Ecto neural progenitor cell (in vitro differentiated cells): ENCODE measurements at places on chromosomes 12 and 14.

DNA sequence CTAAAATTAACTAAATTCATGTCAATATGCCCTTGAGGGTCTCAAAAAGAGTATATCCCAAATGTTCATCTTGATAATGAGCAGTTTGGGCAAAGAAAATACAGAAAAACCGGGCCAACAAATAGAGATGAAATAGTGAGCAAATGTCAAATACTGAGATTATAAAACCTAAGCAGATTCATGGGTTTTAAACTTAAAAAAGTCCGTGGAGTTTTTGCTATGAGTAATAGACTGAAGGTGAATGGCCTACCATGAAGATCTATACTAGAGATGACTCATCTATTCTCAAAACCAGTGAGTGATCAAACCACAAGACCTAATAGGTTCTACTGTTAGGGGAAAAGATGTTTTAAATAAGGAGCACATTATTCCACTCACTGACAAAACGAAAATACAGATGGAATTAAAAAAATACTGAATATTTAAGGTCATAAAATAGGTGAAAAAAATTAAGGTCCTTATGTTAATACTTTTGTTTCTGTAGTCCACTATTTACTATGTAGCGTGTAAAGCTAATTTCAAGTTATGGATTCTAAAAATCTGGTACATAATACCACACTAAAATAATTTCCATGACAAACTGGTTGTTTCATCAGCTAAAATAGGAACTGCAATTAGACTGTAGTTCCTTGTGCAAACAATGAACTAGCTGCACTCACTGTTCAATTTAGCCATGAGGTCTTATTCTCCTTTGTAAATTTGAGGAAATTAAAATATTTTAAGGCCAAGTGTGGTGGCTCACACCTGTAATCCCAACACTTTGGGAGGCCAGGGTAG lies 5.0 kb downstream of the HNRNPC start:
- no peak for DNase-seq

- DNase-seq, result no peak
Measured at GRCh38 chr12:71636704-71637115, 26.9 kb downstream of the ZFC3H1 start.

DNA sequence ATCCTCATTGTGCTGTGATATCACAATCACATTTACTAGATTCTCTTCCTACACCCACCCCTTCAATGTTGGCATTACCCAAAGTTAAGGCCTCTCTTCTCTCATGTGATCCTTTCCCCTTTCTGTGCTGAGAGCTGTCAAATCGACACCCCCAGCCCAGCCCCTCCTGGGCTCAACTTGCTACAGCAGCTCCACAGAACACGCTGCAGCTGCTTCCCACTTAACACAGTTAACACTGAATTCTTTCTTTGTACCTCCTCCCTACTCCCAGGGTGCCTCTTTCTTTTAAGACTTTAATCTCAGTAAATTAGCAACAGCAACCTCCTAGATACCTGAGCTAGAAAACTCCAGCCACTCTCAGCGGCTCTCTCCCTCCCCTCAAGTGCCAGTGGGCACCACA lies 17.8 kb downstream of the SPTB start:
- no peak for DNase-seq

- DNase-seq, result no peak
Measured at GRCh38 chr14:90274019-90274418, 17.7 kb downstream of the PSMC1 start.

GRCh38 chr12:132397934-132398385 lies 68.6 kb upstream of the GALNT9 start:
- no peak for DNase-seq

GRCh38 chr14:49621114-49621881 lies 699 bp downstream of the MGAT2 start:
- peak; percentile 77 for DNase-seq

DNA sequence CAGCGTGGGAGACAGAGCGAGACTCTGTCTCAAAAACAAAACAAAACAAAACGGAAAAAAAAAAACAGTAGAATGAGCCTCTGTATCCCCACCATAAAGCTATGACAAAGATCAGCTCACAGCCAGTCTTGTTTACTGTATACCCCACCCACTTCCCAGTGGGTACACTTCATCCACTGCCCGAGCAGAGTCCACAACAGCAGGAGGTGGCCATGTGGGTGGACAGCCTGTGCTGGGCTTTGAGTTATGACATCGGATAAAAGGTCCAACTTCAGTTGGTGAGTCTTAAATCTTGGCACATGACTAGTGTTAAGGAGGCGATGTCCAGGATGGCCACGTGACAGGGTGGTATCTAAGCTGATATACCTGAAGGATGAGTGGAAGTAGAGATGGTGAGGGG lies 34.8 kb upstream of the MAPKAPK5 start:
- DNase-seq, result no peak

- DNase-seq, result no peak
Measured at GRCh38 chr12:47551426-47551851, 154.4 kb downstream of the RPAP3 start.

DNA sequence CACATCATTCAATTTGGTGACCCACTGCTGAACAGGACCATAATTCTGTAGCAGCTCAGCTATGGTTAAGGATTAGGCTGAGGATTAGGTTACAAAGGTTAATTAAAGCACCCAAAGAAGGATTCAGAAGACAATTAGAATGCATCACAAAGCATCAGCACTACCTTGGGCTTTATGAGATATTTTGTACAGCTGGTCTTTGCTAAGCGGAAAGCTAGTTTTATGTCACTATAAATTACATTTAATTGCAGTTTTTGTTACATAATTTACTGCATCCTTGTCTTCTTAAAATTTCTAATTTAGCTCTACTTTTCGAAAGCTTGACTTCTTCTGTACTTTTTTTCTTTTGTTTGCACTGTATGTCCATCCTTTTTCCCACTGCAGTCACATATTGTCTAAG lies 711.5 kb downstream of the RPS29 start:
- no peak for DNase-seq
